ENCODE measurements at places on chromosomes 3 and 15. TPM values are rescaled to one million over a fixed set of nuclear protein-coding genes. Genes with fewer than 3 reads are reported as not detected.

DNA sequence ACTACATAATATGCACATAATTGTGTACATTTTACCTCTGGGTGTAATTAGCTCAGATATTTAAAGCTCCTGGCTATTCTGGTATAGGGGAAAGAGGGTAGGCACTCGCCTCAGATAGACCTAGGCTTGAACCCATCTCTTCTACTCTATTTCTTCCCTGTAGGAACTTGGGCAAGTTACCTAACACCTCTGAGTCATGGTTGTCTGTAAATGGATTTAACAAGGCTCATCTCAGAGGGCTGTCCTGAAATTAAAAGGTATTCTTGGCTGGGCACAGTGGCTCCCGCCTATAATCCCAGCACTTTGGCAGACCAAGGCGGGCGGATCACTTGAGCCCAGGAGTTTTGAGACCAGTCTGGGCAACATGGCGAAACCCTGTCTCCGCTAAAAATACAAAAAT, 30.7 kb downstream of the NANOGP8 start:
- no peak for DNase-seq

GRCh38 chr3:66816090-66816761, 181.9 kb upstream of the KBTBD8 start:
- peak; percentile 83 for DNase-seq

DNA sequence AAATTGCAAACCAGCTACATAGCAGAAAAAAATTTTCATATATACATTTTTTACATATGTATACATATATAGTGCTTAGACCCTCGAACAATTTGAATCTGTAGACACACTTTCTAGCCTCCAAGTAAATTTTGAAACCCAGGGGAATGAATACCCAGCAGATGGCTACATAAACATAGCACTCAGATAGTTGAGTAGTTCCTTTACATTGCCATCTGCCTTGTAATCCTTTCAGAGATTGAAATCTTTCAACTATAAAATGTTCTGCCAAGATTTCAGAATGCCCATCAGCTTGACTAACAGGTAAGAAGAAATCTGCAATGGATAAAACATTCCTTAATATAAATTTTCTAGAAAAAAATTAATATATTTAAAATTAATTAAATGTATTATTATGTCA, 1333.5 kb upstream of the CADM2 start:
- DNase-seq: no peak

GRCh38 chr3:194817936-194818335, 132.3 kb downstream of the FAM43A start:
- no peak for DNase-seq

DNA sequence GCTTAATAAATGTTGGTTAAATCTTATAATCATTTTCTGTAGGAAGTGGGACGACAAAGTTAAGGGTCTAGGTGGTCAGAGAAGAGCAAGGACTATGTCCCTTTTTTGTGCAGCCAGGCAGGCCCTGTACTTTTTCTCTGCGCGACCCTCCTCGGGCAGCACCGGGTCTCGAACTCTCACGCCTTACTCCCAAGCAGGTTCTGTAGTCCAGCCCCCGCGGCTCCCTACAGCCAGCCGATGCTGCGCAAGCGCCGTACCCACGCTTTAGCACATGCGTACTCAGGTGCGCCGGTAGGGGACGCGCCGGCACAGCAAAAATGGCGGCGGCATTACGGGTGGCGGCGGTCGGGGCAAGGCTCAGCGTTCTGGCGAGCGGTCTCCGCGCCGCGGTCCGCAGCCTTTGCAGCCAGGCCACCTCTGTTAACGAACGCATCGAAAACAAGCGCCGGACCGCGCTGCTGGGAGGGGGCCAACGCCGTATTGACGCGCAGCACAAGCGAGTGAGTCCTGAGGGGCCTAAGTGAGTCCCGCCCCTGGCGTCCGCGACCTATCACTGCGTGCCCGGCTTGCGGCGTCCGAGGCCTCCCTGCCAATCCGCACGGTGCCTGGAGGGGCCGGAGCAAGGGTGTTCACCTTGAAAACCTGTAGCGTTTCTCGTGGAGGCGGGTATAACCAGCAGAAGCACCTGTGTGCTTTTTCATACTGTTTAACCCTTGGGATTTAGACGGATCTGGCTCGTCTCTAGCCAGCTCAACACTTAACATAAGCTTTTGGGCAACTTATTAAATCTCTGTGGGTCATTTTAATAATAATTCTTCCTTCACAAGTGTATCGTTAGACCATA, at the start of gene PCCB:
Gene PCCB, plus strand, starts transcription at position 282 of the 844 bp plus-strand sequence. Its CDS starts 36 bp downstream, at position 318.
- DNase-seq: peak; percentile 83

- DNase-seq: peak; percentile 9
Observed at GRCh38 chr3:42847731-42848130, 27.9 kb downstream of the CYP8B1 start.

DNA sequence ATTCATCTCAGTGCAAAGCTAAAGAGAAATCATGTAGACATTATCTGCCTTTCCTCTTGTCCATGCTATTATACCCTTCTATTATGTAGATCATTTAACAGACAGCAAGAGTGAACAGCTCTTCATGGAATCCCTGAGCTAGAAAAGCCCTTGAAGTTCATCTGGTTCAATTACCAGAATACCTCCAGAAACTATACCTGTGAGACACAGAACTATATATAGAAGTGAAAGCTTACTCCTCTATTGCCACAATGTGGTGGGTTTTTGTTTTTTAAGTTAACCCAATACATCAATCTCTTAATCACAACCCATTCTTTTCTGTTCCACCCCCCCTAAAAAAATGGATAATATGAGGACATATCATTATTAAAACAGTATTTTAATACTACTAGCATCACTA, 347.7 kb downstream of the PLCL2 start:
- no peak for DNase-seq

DNA sequence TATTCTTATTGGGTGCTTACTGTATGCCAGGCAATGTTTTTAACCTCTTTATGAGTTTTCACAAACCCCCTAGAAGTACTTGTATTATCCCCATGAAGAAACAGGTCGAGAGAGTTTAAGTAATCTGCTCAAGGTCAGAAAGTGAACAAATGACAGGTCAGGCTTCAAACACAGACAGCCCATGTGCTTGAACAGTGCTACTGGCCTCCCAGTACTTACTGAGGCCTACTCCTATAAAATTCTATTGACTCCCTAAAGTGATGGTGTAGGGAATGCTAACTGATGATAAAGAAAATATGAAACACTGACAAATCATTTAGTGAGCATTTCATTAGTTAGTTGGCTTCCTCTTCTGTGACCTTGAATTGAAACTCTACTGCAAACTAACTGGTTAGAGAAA, 4.2 kb upstream of the CNBP start:
- no peak for DNase-seq

GRCh38 chr3:98786364-98787006, 23.3 kb downstream of the ST3GAL6 start:
- DNase-seq: no peak

DNA sequence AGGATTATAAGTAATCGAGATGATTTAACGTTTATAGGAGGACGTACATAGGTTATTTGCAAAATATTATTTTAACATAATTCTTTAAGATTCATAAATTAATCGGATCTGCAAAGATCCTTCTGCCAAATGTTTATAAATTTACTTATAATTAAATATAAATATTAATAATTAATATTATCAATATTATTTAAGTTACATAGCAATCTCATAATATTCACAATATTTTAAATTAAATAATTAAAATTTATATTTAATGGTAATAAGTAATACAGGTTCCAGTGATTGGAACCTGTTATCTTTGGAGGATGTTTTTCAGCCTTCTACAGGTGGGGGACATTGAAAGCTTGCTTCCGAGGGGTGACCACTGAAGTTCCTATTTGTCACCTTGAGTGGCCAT, 16.1 kb downstream of the WDR53 start:
- DNase-seq: no peak

DNA sequence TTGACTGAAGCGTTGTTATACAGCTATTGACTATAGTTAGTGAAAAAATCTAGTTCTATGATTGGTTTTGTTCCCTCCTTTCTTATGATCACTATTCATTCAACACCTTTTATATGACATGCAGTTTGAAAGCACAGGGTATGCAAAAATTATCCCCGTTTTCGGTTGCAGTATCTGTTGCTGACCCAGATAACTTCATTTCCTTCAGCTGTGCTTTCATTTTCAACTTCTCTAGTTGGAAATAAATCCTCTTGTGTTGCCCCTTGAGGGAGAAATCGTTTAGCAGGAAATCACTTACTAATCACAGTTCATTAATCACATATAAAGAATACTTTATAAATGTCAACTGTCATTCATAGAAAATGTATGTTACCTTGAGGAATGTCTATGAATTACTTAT, 55.1 kb downstream of the MBNL1 start:
- no peak for DNase-seq

Gene TIGIT
- 0.59 TPM for total RNA-seq

Gene SRGAP3
- total RNA-seq: 21.4 TPM

Gene SAMMSON
- total RNA-seq: 0.69 TPM

Gene SELENOT
- 45.9 TPM for total RNA-seq

Gene GP5
- total RNA-seq: 0.39 TPM

Gene HTR3E
- not detected for total RNA-seq
